ENCODE measurements at places on chromosomes 2 and 18.
A peak's percentile ranks its signal among the peaks of the same experiment; 100 is the strongest.

DNA sequence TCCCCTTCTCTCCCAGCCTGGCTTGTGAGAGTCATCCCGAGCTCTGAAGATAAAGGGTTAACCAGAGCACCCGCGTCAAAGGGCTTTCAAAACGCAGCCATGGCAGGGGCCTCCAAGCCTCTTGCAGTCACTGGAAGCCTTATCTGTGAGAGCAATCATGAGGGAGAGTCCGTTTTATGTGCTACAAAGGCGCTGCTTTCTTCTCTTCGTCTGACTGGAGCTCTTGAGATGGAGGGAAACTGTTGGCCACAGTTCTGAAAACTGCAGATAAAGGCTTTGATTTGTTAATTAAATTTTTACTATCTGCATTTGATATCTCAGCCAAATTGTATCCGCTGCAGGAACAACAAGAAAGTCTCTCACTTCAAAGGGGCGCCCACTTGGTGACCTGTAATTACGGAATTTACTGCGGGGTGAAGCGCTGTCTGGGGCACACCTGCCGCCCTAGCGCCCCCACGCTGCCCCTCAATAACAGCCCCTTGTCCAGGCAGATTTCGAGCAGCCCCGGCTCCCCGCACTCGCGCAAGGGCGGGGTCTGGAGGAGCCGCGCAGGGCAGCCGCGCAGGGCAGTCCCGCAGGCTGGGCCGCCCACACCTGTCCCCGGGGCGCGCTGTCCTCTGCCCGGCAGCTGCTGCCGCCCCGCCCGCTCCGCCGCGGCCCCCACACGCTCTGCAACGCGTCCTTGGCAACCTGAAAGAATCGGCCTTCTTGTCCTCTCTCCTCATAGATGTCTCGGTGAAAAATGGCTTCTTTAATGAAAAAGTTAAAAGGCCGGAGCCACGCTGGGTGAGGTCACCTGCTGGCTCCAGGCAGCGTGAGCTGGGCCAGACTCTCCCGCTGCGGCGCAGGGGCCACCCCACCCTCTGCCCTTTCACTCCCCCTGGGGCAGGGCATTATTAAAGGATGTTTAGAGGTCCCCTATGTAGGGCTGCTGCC is 217.9 kb downstream of the VAPA start:
- DNase-seq, result no peak

GRCh38 chr2:168033966-168034365 is 213.4 kb downstream of the STK39 start:
- no peak for DNase-seq

DNA sequence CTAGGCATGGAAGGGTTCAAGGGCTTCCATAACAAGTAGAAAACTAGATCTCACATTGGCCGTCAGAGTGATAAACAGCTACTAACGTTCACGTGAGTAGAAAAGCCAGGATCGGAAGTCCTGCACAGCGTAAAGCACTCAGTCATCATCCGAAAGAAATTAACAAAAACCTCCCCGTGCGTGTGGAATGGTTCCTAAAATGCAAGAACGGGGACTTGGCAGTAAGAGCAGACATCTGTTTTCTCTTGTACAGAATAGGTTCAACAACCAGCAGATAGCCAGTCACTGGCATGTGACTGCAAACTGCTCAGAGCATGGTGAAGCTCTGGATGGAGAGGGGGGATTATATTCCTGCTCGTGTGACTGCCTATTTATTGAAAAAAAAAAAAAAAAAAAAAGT is 106.9 kb upstream of the ITGB6 start:
- DNase-seq, result no peak

DNA sequence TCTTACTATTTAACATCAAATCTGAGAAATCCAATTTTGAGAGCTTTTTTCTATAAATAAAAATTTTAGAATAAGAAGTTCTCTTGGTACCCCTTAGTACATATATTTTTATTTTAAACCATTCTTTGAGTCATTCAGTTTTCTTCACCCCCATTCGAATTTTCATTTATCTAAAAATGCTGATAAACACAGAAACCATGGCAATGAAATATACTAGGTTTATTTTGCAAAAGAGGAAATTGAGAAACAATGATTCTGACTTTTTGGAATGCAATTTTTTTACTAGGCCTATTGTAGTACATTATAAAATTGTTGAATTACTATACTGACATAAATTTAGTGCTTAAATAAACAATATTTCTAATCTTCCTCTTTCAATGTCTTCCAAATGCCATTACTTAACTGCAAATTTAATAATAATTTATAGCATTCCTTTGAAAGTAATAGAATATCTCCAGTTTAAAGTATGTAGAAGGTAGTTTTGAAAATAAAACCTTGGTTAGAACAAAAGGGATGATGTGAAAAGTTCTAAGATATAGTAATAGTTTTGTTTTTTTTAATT is 46.3 kb downstream of the TANK start:
- no peak for DNase-seq

DNA sequence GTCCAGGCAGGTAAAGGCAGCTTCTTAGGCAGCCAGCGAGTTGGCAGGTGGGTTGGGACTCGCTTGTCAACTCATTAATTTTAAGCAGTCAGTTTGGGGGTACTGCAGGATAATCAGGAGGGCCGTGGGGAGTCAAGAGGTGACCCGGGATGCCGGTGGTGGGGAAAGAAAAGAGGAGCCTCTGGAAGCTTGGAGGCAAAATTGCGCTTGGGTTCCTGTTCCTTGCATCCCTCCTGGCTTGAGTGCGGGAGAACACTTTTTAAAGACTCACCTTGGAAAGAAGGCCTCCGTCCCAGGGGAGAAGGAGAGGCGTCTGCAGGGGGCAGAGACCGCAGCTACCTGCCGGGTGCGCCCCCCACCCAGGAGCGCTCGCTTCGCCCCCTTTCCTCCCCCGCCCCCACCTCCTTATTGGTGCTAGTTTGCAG is at the start of gene KCNJ3:
Gene KCNJ3, plus strand, starts transcription at position 400 of the 425 bp plus-strand sequence. CDS start 81 bp downstream, outside the sequence.
- DNase-seq, result no peak

DNA sequence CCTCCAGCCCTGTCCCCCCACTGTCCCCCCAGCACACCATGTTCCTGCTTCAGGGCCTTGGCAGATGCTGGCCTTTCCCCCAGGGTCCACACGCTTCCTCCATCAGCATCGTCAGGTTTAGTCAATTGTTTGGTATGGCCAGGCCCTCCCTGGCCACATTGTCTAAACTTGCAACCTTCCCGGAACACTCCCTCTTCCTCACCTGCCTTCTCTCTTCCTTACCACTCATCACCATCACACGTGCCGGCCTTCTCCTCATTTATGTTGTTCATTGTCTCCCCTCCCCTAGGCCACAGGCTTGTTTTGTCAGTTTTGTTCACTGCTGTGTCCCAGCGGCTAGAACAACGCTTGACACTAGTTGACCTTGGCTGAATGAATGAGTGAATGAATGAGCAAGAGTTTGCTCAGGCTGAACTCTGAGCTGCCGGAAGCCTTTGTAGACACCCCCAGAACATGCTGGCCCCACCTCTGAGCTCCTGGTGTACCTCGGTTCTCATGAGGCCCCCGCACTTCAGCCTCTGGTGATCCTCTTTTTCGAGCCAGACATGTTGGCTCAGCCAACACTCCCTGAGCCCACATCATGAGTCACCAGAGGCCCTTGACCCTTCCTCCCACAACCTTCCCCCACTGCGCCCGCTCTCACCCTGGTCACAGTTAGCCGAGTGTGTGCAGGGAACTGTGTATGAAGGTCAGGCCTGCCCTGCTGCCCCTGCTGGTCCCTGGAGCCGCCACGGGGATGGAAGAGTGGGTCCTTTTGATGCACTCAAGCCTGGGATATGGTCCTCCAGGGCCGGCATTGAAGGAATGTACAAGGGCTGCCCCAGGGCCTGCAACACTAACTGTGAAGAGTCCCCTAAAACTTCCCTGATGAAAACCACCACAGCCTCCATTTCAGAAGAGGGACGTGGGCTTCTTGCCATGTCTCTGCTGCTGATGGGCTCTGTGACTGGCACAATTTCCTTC is 57.5 kb downstream of the HS1BP3 start:
- DNase-seq, result no peak

DNA sequence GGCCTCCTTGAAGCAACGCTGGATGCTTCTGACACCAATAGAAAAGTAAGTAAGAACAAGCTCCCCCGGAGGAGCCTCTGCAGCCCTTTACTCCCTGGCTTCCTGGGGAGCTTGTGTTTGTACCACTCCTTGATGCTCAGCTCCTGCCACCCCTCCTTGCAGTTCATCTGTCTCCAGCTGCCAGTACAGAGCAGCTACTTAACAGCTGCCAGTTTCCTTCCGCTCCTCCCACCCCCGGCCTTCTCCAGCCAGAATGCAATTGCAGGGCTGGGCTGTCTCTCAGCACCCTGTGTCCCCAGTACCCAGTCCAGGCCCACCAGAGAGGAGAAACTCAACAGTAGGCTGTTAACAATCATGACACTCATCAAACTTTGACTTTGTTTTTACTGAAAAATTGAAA is 109.4 kb downstream of the AOX1 start:
- DNase-seq, result no peak

DNA sequence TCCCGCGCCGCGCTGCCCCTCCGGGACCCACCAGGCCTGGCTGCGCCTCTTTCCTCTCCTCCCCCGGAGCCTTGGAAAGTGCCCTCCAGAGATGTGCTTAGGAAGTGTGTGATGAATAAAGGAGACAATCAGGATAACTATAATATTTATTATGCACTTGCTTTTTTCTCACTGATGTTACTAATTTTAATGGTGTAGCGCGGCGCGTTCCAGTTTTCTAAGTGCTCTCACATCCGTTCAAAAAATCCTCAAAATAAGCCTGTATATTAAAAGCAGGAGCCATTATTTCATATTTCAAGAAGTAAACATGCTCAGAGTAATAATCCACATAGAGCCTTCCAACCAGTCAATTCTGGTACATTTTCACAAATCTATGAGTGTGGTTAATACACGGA is 941 bp upstream of the MPPE1 start:
- DNase-seq, result peak; percentile 39

GRCh38 chr2:120691410-120691809 is 44.3 kb upstream of the GLI2 start:
- DNase-seq, result no peak

DNA sequence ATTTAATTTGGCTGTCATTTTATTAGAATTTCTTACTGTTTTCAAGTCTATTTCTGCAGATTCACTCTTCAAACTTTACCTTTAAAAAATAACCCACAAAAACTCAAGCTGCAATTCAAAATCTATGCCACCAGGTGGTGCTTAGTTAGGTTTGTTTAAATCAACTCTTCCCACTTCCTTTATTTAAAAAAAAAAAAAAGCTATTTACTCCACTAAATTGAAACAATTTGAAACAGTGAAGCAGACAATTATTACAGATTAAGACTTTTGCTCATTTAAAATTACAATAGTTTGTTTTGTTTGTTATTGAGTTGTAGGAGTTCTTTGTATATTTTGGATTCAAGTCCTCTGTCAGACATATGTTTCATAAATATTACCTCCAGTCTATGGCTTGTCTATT is 300.0 kb downstream of the PDE11A start:
- no peak for DNase-seq
